Hypothalamus (tissue), 51 donors: ENCODE measurements at places on chromosomes 2 and 18.

DNA sequence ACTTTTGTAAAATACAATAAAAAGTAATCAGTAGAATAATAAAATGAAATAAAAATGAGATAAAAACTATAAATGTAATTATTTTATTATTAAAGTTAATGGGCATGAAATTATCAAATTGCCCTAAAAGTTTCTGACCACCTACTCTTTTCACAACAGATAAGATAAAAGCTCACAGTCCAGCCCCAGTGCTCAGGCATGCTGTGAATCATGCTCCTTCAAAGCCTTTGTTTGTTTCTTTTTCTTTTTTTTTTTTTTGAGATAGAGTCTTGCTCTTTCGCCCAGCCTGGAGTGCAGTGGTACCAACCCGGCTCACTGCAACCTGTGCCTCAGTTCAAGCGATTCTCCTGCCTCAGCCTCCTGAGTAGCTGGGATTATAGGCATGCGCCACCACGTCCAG lies 181.7 kb downstream of the ANKRD44 start:
- DNase-seq: no peak

GRCh38 chr2:233973786-233974185 lies 56.6 kb downstream of the TRPM8 start:
- DNase-seq: no peak

GRCh38 chr2:217731805-217732204 lies 271.0 kb downstream of the TNS1 start:
- no peak for DNase-seq

DNA sequence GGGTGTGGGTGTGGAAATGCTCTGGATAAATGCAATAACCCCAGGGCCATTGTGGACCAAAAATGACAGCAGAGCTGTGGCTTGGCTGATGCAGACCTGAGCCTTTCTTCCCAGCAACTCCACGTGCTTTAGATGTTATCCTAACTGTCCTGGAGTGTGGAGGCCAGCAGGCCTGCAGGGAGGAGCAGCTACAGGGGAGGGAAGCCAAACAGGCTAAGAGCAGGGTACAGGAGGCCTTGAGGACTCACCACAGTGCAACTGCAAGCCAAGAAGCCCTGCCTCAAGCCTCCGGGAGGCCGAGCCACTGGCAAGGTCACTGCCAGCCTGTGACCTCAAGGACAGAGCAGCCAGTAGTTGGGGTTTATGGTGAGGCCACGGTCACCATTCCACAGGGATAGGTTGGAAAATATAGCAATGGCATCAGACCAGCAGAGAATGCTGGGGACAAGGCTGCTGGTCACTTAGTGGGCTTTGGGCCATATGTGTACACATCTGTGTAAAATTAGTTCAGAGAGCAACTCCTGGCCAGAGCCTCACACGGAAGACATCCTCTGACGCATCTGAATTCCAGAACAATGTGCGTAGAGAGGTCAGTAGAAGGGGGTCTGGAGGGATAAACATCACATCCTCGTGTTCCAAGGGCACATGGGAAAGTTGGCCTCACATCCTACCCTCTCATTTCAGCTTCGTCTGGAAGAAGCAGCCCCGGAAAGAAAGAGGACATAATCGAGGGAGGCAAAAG lies 76.2 kb upstream of the UPP2 start:
- DNase-seq: no peak

- DNase-seq: no peak
Measured at GRCh38 chr2:85548608-85548900, 9.6 kb downstream of the MAT2A start.

DNA sequence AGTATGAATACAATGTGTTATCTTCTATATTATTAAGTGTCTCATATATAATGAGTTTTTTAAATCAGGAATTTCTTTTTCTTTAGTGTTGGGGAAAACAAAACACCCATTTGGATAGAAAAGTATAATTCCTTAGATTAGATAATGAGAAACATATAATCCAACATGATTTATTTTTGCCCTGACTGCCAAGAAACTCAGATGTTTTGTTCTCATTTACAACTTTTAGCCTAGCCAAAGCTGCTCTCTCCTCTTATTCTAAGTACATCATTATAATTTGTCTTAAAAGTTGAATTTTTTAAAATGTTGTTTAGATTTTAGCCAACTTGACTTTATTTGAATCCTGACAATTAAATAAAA lies 68.6 kb downstream of the SLC40A1 start:
- no peak for DNase-seq

DNA sequence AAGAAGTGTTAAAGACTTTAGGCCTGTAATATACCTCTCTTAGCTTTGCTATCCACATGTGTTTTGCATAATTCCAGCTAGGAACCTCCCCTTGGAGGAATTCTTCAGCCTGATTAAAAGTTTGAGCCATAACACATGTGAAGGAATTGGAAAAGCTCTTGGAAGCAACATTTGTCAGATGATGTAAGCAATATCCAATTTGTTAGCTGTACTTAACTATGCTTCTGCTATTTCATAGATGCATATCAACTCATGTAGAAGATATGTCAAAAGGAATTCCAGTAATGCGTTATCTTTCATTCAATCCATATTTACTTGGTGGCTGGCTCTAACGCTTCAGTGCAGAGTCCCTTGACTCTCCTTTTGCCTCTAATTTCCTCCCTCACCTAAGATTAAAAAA lies 46.2 kb downstream of the PKP4 start:
- DNase-seq: no peak
